Activated naive CD4-positive, alpha-beta T cell treated with anti-CD3 and anti-CD28 coated beads, Interleukin-2, amount 50 U/mL, for 72 hours (primary cell): ENCODE measurements at places on chromosomes 16 and 17.

DNA sequence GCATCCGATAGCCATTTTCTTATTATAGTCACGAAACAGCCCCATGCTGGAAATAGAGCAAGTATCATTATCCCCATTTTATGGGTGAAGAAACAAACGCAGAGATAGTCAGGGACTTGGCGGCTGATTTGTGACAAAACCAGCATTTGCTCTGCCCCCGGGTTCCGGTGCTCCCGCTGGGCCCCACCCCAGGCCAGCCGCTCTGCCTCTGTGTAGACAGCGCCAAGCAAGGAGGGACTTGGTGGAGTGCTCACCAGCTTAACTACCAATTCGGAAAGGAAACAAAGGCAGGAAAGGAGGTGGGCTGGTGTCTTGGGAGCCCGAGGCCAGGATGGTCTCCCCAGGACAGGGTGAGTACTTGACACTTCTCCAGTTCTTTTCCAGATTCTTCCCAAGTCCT is 10.0 kb downstream of the SRL start:
- DNase-seq, result no peak

- no peak for DNase-seq
Observed at GRCh38 chr17:27665549-27665948, 34.6 kb downstream of the LGALS9 start.

DNA sequence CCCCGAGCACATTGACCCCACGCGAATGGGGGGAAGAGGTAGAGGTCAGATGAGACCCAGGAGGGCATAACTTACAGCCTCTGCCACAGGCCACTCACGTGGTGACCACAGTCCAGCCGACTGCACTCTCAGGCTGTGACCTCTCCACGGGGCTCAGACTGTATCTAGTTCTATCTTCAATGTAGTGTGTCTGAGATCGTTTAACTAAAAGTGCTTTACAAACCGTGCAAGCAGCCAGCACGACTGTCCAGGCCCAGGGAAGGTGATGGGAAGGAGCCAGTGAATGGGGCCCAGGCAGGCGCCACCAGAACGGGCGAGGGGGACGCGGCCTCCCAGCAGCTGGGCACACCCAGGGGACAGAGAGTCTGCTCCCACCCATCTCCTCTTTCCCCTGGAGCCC is 108.6 kb downstream of the ANKRD11 start:
- DNase-seq, result no peak

DNA sequence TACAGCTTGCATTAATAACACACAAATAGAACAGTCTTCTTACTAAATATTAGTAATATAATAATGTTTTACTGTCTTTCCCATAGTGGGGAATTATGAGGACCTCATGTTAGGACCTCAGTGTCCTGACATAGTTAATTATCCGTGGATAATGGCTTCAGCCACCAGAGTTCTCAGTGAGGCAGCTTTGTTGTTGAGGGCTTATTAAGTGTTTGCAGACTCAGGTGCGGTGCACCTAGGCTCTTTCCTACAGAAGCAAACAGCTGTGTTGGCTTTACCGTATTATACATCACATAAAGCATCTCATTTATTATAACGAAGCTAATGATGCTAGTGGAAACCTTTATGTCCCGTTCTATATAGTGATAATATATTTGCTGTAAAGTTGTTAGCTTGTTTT is 246.7 kb downstream of the FTO start:
- no peak for DNase-seq

DNA sequence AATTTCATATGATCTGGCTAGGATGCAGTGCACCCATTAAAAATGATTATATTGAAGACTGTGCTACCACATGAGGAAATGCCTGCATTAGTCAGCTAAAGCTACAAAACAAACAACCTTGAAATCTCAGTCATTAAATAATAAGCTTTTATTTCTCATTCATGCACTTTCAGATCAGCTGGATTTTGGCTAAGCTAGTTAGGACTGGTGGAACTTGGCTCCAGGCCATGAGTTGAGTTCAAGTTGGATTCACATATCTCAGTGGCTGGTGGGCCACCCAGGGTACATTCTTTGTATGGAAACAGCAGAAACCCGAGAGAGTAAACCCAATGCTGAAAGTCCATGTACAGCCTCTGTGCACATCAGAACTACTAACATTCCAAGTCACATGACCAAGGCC is 6.4 kb upstream of the SLFN12L start:
- no peak for DNase-seq

DNA sequence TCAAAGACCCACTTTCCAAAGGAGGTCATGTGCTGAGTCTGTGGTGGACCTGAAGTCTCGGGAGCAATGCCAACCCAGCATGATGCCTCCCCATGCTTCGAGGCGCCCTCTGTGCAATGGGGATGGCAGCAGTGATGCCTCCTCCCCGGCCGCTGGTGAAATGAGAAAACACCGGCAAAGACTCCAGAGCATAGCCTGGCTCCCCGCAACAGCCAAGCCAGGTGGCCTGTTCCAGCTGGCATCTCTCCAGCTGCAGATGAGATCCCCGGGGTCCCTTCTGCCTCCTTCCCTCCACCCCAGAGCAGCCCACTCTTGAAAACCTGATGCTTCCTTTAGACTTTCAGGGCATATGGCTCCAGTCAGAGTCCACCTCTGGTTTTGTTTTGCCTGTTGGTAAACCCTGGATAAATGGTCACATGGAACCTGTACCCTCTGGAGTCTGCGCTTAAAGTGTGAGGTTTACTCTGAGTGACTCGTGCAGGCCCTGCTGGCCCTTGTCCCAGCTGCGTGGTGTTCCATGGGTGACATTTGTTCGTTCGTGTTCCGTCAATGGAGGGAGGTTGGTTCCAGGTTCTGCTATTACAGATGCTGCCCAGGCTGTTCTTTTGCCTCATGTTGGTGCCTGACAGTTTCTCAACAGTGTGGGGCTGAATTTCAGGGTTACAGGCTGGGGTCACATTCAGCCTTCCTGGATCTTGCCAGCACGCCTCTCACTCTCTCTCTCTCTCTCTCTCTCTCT is 181.8 kb upstream of the CIBAR2 start:
- no peak for DNase-seq
